SW480 (cell line): ENCODE measurements at places on chromosomes 7 and 10.

DNA sequence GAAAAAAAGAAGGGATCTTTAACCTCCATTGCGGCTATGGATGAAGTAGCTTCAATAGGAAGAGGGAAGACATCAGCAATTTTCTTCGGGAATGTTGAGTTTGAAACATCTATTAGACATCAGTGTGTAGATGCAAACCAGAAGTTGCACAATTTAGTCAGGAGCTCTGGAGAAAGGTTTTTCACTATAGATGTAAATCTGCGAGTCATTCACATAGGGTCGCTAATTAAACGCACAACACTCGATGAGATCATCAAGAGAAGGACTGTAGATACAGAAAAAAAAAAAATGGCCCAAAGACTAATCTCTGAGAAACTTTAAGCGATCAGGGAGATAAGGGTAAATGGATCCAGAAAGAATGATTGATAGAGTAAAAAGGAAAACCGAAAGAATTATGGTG, 61.7 kb upstream of the TES start:
- DNase-seq: no peak

DNA sequence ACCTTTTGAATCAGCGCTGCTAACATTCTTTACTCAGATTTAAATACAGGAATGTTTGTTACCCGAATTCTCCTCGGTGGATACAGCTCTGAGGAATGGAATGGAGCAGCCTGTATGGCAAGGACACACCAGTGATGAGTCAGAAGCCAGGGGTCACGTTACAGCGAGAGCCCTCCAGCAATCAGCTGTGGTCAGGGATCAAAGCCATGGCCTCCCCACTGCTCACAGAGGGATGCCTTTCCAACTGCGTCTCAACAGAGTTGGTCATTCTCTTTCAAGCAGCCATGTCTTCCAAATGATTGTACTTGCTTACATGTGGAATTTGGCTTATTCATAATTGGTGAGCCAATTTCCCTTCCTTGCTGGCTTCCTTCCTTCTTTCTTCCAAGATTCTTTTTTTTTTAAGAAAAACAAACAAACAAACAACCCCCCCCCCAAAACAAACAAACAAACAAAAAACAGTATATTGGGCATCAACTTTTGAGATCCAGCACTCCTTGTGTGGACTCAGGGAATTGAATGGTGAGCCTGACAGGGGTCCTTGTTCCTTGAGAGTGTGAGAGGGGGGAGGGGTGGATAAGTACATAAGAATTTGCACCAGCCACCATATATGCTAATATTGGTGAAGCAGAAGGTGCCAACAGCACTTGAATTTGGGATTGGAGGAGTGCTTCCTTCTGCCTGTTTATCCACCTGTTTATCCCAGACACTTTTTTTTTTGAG, 100.2 kb downstream of the ATXN7L1 start:
- peak; percentile 100 for DNase-seq

GRCh38 chr7:94352887-94353286, 41.8 kb upstream of the COL1A2 start:
- no peak for DNase-seq

DNA sequence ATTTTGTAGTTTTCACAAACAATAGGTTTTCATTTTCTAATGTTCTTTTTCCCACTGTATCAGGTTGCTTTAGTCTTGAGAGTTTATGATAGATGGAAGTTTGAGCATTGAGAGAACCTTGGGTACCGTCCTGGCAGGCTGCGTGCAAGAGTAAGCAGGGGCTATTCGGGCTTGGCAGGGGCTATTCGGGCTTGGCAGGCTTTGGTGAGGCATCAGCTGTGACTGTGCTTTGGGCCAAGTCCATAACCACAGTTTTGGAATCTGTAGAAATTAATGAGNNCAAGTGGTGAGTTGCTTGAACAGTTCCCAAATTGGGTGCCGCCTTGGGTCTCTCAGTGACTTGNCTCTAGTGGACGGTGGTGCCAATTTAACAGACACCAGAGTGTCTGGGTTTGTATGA, 424.6 kb downstream of the PAXIP1 start:
- no peak for DNase-seq

DNA sequence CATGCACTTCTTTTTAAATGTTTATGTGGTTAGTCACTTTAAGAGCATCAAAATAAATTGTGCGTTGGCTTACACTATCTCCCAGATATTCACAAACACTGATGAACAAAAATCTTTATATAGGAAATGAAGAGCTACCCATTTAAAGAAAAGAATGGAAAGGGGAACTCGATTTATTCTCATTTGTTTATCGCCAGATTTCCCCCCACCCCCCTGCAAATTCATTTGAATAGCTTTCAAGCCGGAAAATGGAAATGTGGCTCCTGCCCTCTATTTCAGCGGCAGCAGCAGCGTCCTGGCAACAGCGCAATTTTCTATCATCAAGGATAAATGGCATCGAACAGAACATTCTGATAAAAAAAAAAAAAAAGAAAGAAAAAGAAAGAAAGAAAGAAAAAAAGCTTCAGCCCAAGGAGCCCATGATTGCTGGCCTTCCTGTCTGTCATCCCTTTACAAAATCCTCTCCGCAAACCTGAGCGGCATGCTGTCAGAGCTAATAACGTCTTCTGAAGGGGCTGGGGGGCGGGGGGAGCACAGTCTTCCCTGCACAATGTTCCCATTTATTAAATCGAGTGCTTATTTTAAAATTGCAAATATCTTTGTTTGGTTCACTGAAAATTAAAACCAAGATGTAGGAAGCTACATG, 13.7 kb upstream of the DLX6 start:
- DNase-seq: no peak

GRCh38 chr7:151383638-151384351, 26.0 kb downstream of the WDR86 start:
- no peak for DNase-seq

DNA sequence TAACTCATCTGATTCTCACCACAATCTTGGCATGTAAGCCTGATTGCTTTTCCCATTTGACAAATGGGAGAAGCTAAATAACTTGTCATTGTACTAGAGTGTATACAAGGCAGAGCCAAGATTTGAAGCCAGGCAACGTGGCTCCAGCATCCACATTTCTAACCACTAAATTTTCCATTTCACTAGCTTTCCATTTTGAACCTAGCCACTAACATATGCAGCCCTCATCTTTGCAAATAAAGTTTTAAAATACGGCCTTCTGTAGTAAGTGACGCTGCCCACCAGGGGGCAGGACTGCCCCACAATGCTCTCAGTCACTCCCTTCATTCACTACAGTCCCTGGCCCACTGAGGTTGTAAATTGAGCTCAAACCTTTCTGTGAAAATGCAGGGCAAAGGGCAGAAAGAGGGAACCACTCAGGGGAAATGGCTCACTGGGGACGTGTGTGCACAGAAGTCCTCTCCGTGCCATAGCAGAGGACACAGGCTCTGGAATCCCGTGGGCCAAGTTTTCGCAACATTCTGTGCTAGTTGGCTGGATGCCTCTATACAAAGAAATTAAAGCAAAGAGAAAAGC, 315.7 kb downstream of the TNS3 start:
- DNase-seq: peak; percentile 86

- DNase-seq: no peak
Measured at GRCh38 chr7:116423499-116423898, 76.0 kb upstream of the CAV2 start.

- DNase-seq: no peak
Measured at GRCh38 chr7:98206451-98207330, 4.5 kb upstream of the BHLHA15 start.

GRCh38 chr10:30829901-30830300, 200.3 kb upstream of the LYZL2 start:
- DNase-seq: no peak

DNA sequence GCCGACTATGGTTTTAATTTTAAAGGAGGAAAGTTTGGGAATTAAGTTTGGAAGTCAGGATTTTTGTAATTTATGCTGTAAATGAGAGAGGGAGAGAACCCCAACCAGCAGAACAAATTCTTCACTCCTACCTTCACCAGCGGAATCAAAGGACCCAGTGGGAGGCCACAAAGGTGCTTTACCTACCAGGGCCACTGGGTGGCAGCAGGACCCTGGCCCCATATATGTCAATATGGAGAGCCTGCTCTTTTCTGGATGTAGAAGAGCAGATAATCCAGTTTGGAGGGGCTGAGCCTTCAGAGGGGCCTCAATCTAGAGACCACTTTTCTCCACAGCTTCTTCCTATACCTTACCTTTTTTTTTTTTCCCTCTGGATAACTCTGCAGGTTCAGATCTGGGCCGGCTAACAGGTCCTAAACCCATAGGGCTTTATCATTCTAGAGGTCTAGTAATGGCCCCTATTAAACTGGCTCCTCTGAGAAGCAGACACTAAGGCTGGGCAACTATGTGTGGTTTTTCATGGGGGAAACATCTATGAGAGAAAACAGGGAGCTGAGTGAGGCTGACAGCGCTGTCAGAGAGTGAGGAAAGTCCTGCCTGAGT, 8.5 kb upstream of the SCD start:
- DNase-seq: peak; percentile 47

DNA sequence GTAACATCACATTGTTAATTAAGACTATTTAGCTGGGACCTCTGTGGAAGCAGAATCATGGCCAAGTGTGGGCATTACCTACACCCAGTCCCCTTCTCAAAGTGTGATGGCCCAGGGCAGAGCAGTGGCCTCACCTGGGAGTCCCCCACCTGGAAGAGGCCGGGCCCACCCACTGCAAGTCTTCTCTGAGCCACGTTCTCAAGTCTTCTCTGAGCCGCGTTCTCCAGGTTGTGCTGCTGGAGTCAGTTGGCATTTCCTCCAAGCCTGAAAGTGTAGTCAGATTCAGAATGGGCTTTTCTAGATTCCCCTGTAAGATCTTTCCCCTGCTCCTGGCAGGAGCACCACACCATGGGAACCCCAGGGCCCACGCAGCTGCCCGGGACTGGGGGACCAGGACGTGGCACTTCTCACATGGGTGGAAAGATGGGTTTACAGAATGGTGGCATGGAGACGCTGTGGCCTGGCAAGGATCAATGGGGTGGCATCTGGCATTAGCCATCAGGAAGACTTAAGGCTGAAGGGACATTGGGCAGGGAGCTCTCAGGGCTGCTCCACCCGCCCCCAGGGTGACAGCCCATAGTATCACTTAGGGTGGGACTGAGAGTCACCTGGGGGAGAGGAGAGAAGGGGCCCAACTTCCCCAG, 68.0 kb downstream of the MKI67 start:
- DNase-seq: no peak

DNA sequence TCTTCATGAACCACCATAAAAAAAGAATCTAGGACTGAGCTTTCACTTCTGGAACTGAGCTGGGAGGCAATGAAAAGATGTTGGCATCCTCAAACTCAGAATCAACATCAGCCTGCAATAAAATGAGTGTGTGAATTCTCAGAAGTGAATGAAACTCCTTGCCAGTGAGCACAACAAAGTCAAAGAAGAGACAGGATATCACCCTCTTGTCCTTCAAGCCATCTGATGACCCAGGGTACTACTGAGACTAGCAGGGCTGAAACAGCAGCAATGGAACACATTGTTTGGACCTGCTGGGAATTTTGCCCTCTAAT, 13.0 kb downstream of the SLC25A13 start:
- DNase-seq: no peak

DNA sequence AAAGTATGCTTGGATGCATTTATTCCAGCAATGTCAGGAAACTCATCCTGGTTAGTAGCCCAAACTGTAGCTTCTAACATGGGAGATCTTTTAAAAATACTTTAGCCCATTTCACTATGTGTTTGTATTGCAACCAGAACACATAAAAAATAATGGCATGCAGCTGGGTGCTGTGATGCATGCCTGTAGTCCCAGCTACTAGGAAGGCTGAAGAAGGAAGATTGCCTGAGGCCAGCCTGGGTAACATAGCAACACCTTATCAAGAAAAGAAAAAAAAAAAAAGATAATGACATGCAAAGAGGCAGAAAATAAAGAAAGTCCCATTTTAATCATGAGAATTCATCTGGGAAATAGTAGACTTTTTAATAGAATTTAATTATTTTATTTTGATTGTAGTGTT, 517.0 kb upstream of the TEX47 start:
- no peak for DNase-seq

DNA sequence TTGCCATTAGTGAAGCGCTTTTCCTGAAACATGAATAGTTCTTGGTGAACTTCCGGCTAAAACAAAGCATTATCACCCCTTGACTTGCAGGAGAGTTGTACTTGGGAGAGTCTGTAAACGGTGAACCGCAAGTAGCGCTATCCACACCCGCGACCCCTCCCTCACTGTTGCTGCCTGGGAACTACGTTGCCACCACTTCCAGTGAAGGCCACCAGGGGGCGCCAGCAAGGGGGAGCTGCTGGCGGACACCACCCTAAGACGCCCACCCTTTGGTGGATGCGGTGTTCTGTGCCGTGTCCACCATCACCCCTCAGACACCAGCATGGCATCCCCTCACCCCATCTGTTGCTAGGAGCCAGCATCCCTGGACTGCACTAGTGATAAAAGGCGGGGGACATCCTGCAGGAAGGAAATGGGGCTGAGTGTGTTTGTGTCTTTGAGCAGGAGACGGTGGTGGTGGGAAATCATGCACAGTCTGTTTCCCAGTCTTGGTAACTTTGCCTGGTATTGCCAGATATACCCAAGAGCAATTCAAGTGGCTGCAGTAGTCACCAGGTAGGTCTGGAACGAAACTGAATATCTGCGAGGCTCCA, 298.2 kb downstream of the FRMD4A start:
- no peak for DNase-seq

DNA sequence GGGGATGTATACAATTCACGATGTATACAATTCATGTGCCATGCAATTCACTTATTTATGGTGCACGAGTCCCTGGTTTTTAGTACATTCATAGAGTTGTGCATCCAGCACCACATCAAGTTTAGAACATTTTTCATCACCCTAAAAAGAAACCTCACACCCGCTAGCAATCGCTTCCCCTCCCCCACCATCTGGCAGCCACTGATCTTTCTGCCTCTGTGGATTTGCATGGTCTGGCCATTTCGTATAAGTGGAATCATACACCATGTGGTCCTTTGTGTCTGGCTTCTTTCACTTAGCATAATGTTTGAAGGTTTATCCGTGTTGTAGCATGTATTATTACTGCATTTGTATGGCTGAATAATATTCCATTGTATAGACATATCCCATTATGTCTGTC, 52.1 kb downstream of the PRF1 start:
- DNase-seq: no peak

- no peak for DNase-seq
Measured at GRCh38 chr10:132148261-132149251, 38.2 kb upstream of the DPYSL4 start.

DNA sequence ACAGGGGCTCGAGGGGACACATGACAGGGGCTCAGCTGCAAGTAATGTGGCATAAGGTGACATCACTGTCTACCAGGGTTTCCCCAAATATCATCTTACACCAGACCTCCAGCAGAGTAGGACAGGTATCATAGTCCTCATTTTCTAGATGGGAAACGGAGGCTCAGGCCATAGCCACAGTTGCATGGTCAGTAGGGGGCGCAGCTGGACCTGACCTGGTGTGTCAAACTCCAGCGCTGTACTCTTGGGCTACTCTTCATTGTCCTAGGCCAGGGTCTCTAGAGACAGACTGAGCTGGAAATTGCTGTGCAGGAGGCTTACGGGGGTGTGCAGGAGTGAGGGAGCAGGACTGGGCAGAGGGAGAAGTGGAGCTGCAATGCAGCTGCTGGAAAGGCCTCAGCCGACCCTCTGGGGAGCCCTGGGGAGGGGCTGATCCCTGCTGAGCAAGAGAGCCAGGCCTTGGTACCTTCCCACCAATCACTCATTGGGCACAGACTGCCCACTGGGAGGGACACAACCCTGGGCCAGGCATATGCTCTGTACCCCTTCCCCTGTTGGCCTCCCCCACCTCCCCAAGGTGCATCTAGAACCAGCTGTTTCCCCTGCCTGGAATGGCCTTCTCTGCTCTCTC, 89.9 kb downstream of the CDH23 start:
- DNase-seq: peak; percentile 13
